IPS-NIHi11 (cell line): ENCODE measurements at places on chromosomes 11 and 22.
A peak's percentile ranks its signal among the peaks of the same experiment; 100 is the strongest.

DNA sequence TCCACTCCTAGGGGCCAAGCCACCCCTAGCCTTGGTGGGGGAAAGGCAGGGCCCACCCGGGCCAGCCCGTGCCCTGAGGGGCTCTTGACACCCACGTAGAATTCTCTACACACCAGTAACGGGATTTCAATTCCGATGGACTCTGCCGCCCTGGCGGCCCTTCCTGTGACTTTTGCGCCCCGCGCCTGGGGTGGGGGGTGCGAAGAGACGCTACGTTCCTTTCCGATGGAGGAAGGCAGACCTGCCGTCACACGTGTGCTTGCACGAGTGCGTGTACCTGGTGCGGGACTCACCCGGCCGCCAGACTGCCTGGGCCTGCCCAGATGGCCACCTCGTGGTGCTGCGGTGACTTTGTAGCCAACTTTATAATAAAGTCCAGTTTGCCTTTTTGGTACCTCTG, 5.5 kb downstream of the NPAS4 start:
- DNase-seq: no peak

- DNase-seq: no peak
Observed at GRCh38 chr22:46748908-46749675, 11.0 kb upstream of the CERK start.

DNA sequence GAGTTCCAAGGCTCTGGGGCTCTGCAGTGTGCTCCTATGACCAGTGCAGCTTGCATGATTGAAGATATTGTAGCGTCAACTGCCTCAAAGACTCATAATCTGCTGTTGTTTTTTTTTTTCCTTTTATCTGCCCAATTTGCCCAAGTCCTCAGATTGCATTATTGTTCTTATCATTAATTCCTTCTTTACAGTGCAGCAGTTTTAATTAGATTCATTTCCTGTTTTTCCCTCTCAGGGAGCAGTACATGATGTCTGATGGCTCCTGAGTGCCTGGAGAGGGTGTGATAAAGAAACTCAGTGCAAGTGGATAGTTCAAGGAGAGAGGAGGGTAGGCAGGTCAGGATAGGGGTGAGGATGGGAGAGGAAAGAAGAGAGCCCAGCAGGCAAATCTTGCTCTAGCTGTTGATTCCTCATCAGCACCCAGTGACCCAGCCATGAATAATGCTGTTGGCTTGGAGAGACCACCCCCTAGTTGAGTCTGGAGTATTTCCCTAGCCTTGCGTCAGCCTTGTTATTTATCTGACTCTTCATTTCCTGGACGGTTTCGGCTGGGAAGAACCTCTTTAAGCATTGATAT, 219.6 kb upstream of the SESN3 start:
- DNase-seq: no peak

DNA sequence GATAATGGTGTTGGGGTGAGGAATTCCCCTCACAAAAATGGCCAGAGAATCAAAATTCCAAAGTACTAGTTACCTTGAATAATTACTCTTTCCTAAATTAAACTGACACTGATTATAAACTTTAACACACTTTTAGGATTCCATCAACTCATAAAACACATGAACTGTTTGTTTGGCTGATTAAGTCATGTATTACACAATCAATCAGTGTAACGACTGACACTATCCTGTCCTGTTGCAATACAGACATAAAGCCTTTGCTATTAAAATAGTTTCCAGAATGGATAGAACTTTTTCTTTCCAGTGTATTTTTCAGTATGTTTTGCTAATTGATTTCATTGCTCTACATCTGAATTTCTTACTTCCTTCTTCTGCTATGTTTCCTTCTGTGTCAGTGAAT, 1709.4 kb upstream of the RAG2 start:
- no peak for DNase-seq

DNA sequence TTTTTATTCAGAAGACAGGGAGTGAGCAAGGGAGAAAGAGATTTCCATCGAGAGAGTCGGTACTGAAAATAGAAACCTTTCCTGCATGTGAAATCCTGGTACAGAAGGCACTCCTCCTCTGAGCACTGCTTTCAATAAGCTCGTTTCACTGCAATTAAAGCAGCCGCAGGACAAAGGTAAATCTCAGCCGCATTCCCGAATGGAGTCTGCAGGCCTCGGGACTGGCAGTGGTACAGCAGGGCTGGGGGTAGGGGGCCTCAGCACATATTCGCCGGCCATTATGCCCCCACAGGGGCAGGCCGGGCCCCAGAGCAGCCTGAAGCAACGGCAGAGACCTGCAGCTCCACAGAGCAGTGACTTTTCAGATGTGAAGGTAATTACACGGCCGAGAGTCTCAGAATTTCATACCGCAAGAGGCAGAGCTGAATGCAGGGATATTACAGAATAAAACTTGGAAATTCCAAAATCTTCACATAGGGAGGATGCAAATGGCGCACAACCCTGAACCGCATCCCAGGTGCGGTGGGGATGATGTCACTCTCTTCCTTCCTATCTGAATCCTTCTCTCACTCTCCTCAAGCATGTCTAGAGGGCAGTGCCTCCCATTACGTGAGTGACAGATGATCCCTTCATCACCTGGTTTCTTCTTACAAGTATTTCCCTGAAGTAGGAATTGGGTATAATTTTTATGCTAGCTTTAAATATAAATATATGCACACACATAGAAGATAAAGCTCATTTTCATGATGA, 622.1 kb downstream of the OPCML start:
- DNase-seq: peak; percentile 37

GRCh38 chr11:58771458-58771855, 39.7 kb upstream of the GLYAT start:
- no peak for DNase-seq

- no peak for DNase-seq
Observed at GRCh38 chr22:38465673-38466490, 2.0 kb upstream of the KDELR3 start.

- no peak for DNase-seq
Observed at GRCh38 chr11:129333873-129334272, 41.8 kb upstream of the BARX2 start.

GRCh38 chr11:134521452-134522289, 109.6 kb upstream of the B3GAT1 start:
- DNase-seq: no peak

- DNase-seq: no peak
Observed at GRCh38 chr11:35911013-35911412, 32.8 kb upstream of the LDLRAD3 start.

DNA sequence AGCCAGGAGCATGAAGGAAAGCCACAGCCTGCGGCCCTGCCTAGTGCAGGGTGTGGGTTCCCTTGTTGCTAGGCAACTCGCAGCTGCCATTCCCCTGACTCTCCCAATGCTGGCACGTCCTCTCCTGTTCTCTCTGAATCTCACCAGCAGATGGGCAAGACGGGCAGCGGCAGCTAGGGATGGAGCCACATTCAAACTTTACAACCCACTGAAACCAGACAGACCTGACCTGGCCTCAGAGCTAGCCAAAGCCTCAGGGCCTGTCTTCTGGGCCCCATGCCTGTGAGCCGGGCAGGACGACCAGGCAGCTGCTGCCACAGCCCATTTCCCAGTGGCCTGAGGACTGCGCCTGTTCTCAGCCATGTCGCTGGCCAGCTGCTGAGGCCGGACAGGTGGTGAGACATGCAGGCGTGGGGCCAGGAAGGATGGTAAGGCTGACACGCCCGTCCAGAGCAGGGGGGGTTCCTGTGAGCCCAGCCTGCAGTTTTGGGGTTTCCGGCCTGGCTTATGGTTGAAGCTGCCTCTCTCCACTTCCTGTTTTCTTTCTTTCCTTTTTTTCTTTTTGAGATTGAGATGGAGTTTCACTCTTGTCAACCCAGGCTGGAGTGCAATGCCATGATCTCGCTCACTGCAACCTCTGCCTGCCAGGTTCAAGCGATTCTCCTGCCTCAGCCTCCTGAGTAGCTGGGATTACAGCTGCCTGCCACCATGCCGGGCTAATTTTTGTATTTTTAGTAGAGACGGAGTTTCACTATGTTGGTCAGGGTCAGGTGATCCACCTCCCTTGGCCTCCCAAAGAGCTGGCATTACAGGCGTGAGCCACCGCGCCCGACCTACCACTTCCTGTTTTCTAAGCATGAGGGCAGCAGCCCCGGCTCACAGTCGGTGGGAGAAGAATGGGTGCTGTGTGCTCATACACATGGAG, 4.1 kb downstream of the SUN2 start:
- DNase-seq: no peak

GRCh38 chr11:3052109-3052479, 5.1 kb downstream of the CARS1 start:
- DNase-seq: no peak

- DNase-seq: no peak
Observed at GRCh38 chr11:131079036-131079435, 162.8 kb upstream of the SNX19 start.

DNA sequence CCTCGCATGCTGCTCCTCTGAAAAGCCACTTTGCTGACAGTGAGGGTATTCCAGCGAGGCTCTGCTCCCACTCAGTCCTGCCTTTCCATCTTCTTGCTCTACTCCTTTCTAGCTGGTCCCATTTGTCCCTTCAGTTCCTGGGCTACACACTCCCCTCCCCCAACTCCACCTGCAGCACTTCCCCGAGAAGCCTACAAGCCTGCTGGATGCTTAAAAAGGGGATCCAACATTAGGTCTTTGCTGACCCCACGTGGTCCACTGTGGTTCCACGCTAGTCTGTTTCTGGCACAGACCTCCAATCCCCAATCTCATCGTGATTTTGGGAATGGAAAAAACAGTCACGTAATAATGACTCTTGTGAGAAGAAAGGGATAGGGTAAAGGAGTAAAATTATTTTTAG, 121.6 kb upstream of the SNX19 start:
- DNase-seq: no peak

- DNase-seq: no peak
Observed at GRCh38 chr11:130414107-130415080, 14.0 kb downstream of the ADAMTS8 start.

- no peak for DNase-seq
Observed at GRCh38 chr11:72833811-72834493, 19.7 kb downstream of the ATG16L2 start.

DNA sequence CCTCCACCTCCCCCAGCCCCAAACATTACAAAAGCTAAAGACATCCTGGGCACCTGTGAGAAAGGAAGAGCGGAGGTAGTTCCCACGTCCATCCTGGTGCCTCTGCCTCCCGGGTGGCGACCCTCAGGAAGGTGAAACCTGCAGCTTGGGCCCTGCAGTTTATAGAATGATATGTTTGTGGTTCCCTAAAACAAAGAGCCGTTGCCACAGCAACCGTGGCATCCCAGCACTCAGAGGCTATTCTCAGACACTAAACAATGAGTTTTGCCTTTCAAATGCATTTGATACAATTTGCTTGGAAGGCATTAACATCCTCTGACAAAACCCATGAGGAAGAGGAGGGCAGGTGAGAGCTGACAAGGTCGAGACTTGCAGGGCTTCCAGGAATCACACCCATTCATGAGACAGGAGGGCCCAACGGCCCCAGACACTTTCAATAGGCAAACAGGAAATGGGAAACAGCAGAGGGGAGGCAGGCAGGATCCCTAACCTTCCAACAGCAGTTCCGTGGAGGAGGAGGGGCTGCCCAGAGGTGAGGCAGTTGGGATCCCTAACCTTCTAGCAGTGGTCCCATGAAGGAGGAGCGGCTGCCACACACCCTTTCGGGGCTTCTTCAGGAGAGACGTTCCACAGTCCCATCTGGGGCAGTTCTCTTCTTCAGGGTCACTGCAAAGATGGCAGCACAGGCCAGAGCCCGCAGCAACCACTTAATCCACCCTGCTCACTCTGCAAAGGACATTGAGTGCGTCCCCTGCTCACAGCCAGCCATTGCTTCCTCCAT, 379.2 kb downstream of the SHANK2 start:
- peak; percentile 73 for DNase-seq

DNA sequence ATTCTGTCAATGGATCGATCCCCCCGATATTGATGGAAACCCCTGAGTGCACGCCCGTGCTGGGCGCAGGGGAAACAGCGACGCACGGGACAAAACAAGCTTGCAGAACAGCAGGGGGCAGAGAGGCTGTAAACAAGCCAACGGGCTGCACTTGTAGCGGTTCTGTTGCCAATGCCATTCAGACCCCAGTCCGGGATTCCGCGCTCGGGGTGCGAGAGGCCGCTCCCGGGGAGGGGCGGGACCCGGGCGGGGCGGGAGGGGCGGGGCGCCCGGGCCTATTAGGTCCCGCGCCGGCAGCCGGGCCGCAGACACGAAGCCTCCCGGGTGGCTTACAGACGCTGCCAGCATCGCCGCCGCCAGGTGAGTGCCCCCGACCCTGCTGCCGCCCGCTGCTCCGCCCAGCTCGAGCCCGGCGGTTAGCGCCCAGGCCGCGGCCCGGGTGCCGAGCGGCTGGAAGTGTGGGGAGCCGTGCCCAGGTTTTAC, at the start of gene BIK:
TSS of gene BIK (plus strand) at position 307 of the 483 bp plus-strand sequence. CDS start 13,273 bp downstream, outside the sequence.
- peak; percentile 83 for DNase-seq

DNA sequence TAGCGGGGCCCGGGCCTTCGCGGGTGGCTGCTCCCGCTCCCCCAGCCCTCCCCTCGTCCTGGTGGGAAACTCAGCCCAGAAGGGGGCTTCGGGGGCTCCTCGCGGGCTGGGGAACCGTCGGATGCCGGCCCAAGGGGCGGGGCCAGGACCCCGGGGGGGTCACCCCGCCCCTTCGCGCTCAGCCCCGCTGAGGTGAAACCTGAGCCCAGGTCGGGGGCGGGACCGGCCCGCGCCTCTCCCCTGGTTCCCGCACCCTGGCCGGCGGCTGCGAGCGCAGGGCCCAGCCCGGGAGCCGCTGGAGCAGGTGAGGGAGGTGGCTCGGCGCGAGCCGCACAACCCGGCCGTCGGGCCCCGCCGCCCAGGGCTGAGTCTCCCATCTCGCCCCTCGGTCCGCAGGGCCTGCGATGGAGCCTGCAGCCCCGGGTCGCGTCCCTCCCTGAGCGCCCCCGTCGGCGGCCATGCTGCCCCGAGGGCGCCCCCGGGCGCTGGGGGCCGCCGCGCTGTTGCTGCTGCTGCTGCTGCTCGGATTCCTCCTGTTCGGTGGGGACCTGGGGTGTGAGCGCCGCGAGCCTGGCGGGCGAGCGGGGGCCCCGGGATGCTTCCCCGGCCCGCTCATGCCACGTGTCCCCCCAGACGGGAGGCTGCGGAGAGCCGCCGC, at the start of gene LARGE2:
TSS of gene LARGE2 (plus strand) at position 232 of the 658 bp plus-strand sequence. CDS start at position 459, 227 bp downstream.
- DNase-seq: peak; percentile 98

- no peak for DNase-seq
Observed at GRCh38 chr22:34330432-34330831, 410.2 kb upstream of the LARGE1 start.

DNA sequence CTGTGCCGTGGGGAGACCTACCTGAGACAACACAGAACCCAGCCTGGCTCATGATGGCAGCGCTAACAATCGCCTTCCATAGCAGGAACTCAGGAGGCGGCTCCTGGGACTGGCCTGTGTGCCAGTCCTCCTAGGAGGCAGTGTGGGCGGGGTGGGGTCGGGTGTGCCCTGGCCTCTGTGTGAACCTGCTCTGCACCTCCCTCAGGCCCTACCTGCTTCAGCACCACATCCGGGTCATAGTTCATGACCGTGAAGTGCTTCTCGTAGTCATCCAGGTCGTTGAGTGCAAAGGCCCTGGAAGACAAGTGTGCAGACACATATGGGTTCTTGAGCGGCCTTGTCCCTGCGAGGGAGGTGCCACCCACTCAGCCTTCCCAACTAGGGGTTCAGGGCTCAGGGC, 15.3 kb downstream of the TTLL12 start:
- DNase-seq: no peak

GRCh38 chr11:127255209-127255608, 254.6 kb upstream of the KIRREL3 start:
- no peak for DNase-seq

GRCh38 chr11:117230999-117231841, 653 bp downstream of the PCSK7 start:
- DNase-seq: no peak
